ENCODE measurements at places on chromosomes 6 and 20. TPM values are rescaled to one million over a fixed set of nuclear protein-coding genes. Genes with fewer than 3 reads are reported as not detected.

- no peak for DNase-seq
Observed at GRCh38 chr20:60078351-60079250, 120.4 kb downstream of the CDH26 start.

Gene GRM1
- 2.2 TPM for total RNA-seq

Gene C20orf144
- not detected for total RNA-seq

DNA sequence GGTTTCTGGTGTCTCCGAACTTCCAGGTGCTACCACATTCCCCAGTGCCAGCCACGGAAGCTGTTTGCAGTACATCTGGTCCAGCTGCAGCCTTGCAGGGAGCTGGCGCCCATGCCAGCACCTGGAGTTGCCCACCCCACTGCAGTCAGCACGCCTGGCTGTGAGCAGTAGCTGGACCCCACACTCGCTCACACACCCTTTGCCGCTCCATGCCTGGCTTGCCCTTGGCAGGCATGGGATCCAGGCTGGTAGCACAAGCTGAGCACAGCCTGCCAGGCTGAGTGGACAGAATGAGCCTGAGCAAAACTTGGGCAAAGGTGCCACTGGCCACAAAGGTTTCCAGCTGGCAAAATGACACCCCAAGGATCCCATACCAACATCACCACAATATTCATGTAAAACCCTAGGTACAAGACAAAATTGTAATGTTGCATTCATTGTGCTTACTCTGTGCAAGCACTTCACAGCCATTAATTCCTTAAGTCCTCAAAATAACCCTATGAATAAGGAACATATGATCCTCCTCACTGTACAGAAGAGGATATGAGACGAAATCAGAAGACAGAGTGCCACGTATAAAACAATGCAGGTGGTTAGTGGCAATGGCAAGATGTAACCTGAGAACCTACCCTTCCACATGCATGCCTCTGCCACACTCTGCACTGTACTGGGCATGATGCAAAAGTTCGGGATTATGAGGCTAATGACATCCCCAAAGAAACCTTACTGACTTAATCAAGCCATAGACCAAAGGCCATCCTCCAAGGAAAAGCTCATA, 18.3 kb downstream of the KIF16B start:
- DNase-seq = no peak

GRCh38 chr20:478949-479429, 16.7 kb upstream of the TBC1D20 start:
- DNase-seq = no peak

DNA sequence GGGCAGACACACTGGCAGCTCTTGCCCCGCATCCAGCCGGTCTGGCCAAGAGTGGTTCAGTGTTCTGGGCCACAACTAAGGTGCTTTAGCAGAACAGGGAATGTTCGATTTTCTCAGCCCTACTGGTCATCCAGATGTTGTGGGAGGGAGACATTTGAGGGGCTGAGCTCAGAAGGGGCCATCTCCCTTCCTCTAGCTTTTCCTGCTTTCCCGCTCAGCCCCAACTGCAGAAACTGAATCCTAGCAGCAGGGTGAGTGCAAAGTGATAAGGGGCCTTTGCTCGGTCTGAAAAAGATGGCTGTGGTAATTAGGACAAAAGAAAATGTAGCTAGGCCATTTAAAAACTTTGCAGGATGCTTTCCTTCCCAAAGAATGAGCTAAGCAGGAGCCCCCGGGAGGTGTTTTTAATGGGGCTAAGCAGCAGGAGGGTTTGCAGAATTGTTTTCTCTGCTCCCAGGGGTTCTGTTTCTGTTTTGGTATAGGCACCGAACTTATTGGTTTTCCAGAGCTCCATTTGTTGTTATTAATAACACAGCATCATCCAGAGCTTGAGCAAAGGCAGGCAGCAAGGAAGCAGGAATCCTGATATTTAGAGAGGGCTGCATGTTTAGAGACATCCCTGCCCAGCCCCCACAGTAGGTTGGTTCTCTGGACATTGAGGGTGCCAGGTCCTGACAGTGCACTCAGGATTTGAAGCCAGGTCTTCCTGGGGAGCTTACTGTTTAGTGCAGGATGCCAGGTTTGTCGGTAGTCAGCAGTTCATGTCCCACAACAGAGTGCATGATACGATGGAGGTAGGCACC, 210.9 kb downstream of the SLC24A3 start:
- no peak for DNase-seq

DNA sequence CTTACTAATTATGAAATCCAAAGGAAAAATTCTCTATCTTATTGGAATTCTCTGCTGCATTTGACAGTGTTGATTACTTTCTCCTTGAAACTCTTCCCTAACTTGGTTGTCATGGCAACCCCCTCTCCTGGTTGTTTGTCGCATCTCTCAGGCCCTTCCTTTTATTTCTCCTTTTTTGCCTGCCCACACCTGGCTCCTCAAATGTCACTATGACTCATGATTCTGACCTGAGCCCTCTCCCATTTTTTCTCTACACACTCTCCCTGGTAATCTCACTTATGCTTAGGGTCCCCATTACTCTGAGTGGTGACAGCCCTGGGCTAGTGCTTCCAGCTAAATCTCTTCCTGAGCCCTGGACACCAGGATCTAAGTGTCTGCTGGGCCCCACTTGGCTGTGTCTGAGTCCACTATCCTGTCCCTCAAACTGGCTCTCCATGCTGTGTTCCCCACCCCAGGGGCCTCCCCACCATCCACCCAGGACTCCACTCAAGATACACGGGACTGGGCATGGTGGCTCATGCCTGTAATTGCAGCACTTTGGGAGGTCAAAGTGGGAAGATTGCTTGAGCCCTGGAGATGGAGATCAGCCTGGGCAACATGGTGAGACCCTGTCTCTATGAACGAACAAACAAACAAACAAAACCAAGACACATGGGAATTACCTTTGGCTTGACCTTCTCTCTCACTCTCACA, 16.5 kb upstream of the NNAT start:
- no peak for DNase-seq

Gene NFYA
- 9.5 TPM for total RNA-seq

DNA sequence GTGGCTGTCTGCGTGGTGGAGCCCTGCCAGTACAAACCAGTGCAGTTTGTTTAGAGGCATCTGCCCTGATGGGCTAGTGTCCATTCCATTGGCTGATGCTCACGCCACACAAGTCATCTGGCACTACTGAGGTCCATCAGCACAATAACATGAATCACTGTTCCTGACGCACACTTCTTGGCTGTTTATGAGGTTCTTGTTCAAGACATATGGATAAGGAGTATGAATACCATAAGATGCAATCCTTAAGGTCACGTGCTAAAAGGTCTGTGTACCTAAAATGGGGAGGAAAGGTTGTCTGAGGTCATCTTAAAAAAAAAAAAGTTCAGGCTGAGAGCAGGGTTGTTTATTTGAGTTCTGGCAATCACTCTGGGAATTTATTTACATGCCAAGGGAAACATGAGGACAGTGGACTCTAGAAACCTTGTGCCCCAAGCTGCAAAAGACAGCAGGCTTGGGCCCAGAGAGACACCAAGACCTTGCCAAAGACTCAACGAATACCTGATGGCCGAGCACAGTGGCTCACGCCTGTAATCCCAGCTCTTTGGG, 54.1 kb upstream of the SHLD1 start:
- peak; percentile 47 for DNase-seq

Gene ANKRD66
- not detected for total RNA-seq

Gene TOX2
- total RNA-seq = 0.46 TPM

DNA sequence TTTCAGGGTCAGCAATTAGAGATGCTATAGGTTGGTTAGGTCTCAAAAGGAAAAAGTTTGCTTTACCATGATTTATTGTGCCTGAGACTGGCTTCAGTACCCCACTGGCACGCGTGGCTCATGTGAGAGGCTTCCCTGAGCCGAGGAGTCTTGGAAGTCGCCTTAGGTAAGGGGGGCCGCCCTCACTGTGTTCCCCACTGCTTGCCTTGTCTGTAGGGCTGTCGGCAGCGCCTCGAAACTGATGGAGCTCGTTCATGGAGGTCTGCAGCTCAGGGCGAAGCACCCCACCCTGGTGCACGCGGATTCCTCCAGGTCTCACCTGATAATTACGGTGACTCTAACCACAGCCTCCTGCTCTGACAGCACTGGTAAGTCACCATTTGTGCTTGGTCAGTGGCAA, 39.2 kb downstream of the FRMD1 start:
- no peak for DNase-seq

DNA sequence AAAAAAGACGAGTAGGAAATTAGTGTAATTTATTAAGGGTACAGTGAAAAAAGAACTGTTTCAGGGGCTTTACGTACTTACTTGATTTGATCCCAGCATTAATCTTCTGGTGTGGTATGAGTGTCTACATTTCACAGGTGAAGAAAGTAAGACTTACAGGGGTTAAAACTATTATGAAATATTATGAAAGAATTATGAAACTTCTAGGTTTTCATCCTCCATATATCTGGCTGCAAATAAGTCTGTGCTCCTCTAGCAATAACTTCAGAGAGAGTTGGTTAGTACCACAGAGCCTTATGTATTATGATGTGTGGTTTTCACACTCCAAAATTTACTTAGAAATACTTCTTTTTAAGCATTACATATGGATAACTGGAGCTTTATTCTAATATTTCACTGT, 41.9 kb downstream of the ZFAND3 start:
- DNase-seq = no peak

Gene NCOA3
- 19.1 TPM for total RNA-seq

GRCh38 chr6:44738601-44739146, 351.2 kb downstream of the CDC5L start:
- no peak for DNase-seq

GRCh38 chr20:51135926-51136715, 113.2 kb upstream of the KCNG1 start:
- no peak for DNase-seq

Gene BMP6
- total RNA-seq = 2.6 TPM

GRCh38 chr6:113967777-113968176, 3.2 kb downstream of the HDAC2 start:
- DNase-seq = no peak

Gene LST1
- total RNA-seq = 5.5 TPM

DNA sequence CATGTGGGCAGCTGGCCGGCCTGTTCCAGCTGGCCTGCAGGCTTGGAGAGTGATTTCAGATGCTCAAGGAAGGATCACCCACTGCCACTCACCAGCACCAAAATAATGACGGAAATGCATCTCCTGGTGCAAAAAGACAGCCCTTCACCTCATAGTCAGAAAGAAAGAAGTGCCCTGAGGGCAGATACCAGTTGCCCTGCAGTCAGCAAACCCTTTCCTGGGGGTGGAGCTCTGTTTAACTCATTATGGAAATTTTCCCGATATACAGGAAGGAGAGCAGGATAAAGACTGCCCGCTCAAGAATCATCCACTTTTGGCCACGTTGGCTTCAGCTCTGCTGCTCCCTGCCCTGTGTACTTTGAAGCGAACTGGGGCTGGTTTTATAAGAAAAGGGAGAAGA, 127.9 kb downstream of the GRM4 start:
- no peak for DNase-seq

DNA sequence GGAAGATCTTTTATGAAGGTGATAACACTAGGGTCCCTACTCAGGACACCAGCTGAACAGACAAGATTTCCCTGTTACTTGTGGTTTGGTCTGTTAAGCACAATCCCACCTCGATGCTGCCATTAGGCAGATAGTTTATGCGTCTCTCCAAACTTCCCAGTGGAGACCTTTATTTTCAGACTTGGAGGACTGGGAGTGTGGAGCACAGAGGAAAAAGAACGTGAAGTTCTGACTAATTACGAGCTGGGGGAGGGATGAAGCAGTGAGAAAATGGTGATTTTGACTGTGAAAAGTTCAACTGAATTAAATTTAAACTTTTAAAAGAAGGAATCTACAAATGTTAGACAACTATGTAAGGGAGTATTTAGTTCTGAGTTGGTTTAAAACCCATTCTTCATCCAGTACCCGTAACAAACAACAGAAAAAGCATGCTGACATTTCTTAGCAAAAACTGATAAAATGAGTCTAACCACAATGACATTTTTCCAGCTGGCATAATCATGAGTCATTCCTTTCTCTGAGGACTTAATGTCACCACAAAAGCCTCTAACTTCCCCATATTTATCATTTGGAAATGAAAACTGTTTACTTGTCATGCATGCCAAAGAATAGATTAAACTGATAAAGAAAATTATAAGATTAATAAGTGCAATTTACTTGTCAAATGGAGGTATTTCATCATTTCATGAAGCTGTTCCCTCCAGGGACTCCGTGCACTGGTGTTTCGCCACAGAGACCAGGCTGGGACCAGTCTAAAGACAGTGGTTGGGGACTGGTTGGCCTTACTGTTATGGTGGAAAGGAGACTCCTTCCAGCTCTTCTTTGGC, 113.3 kb upstream of the SSTR4 start:
- no peak for DNase-seq

DNA sequence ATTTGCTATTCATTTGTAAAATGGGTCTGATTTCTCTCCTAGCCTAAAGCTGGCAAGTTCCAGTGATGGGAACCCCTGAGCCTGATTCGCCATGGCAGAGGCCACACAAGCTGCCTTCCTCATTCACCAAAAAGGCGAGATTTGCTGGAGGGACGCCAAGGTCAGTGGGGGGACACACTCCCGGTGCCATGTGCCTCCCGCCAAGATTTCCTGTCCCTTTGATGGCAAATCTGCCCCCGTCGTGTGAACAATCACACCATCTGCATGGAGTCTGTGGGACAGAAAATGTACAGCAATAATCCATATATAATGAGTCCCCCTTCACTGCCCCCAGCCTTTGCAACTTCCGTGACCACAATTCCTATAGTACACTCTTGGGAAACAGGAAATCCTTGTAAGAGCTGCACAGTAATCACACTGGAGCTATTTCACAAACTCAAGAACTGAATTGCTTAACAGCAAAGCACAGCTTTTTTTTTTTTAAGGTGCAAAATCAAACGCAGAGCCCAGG, 15.7 kb upstream of the IGF2R start:
- DNase-seq = peak; percentile 74

Gene GNMT
- 2.3 TPM for total RNA-seq

Gene CPNE5
- total RNA-seq = 10.0 TPM

DNA sequence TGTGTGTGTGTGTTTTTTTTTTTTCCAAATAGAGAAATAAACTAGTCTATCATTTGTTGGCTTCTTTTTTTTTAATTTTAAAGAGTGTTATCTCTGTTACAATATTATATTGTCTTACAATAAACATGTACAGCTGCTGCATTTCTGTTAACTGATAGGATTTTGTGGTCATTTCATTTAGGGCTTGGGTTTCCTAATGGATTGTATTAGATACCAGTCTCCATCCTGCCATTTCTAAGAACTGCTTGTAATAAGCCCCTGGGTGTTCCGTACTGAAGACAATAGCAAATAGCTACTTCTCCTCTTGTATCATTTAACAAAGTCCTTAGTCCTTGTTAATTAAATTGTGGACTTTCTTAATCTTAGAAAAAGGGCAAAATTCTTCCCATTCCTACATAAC, 45.7 kb downstream of the SOBP start:
- no peak for DNase-seq
